ENCODE measurements at places on chromosomes 3 and 15.

- DNase-seq: no peak
Observed at GRCh38 chr3:168044049-168044448, 51.7 kb downstream of the GOLIM4 start.

GRCh38 chr3:153113541-153113940, 48.5 kb upstream of the RAP2B start:
- DNase-seq: no peak

DNA sequence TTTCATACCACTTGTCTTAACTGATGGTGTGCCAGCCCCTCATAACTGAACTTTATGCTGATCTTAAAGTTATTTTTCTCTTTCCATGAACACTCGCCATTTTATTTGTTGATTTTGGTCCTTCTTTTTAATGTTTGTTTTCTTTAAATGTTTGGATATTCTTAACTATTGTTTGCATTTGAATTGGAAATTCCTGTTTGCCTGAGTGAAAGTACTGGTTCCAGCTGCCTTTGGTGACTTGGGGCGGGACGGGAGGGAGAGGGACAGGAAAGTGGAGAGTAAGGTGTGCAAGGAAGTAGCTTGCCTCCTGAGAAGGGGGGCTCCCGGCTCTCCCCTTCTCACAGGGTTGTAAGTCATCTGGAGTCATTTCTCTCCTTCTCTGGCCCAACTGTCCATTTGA, 287.1 kb upstream of the PPP2R3A start:
- DNase-seq: no peak

DNA sequence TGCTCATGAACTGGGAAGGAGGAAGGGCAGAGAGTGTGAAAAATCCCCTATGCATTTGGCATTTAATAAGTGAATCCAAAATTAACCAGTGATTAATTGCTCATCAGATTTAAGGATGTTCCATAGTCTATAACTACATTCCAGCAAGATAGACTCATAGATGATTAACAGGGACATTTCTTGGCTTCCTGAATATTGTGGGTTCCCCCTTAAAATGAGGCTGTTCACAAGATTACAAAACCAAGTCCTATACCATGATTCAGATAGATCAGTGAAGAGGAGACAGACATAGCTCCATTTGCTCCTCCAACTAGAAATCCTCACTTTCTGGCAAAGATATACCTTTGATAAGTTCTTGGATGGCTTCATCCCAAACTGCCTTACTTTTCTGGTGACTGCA, 15.4 kb downstream of the RASGRP1 start:
- DNase-seq: no peak

DNA sequence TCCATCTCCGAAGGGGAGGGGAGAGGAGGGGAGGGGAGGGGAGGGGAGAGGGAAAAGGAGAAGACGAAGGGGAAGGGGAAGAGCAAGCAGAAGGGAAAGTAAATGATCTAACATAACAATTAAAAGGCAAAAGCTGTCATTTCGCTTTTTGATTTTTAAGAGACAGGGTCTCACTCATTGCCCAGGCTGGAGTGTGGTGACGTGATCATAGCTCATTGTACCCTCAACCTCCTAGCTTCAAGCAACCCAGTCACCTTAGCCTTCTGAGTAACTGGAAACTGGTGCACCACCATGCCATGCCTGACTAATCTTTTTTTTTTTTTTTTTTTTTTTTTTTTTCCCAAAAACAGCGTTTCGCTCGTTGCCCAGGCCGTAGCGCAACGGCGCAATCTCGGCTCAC, 22.6 kb downstream of the ADAM10 start:
- no peak for DNase-seq

DNA sequence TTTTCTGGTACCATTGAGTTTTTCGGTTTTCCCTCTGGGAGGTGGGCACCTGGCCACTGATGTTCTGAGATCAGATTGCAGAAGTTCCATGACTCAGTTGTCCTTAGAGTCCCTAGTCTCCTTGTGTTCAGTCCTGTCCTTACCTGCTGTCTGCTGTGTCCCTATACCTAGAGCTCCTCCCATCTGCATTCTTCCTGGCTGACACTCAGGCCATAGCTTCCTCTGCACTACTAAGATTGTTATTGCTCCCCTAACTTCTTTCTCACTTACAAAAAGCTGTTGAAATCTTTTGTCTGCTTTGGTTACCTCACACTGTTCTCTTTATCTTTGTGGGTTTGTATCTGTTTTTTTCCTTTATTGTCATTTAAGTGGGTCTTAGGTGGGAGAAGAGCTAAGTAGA, 13.2 kb downstream of the USP3 start:
- no peak for DNase-seq

GRCh38 chr15:22253676-22254408, 173.5 kb downstream of the OR4M2 start:
- no peak for DNase-seq

DNA sequence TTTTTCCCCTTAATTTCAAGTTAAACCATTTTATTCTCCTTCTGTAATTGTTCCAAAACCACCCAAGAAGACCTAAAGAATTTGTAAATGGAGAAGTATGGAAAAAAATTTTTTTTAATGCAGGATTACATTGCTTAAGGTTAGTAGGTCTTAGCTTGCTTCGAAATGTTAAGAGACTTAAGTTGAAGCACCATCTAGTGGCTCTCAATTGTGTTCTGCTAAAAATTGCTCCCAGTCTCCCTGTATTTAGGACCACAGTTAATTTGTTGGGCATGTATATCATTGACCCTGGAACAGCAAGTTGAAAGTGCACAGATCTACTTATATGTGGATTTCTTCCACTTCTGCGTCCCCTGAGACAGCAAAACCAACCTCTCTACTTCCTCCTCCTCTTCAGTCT, 32.4 kb downstream of the CD200R1L start:
- DNase-seq: no peak

GRCh38 chr3:55165704-55166405, 238.0 kb upstream of the LRTM1 start:
- DNase-seq: no peak

Measured in activated T-helper 1 cell treated with anti-CD3 and anti-CD28 coated beads, Interleukin-2, amount 50 U/mL, for 16 hours (primary cell).